ENCODE measurements at places on chromosomes 5 and 9. TPM values are rescaled to one million over a fixed set of nuclear protein-coding genes. Genes with fewer than 3 reads are reported as not detected.

The LCN1 gene
- total RNA-seq: not detected

The PCDHGB7 gene
- total RNA-seq: 0.06 TPM

The SLC6A3 gene
- total RNA-seq: 0.37 TPM

The HAVCR1 gene
- total RNA-seq: 32.1 TPM

The PCYOX1L gene
- total RNA-seq: 2.7 TPM

The PRUNE2 gene
- not detected for total RNA-seq

The WDR38 gene
- not detected for total RNA-seq

The OR1J2 gene
- not detected for total RNA-seq

The KIF24 gene
- 3.4 TPM for total RNA-seq

The STK32A gene
- total RNA-seq: 0.23 TPM

The CACNA1B gene
- 0.07 TPM for total RNA-seq

The DPP7 gene
- 52.8 TPM for total RNA-seq

The KCNT1 gene
- not detected for total RNA-seq

The FABP6 gene
- total RNA-seq: 1.1 TPM

The ANKRD20A1 gene
- 1.8 TPM for total RNA-seq

The FYB1 gene
- 9.7 TPM for total RNA-seq

The TAF11L3 gene
- total RNA-seq: not detected

The MYMK gene
- total RNA-seq: not detected

The SOHLH1 gene
- not detected for total RNA-seq

The GGTA1 gene
- not detected for total RNA-seq

The PPP3R2 gene
- not detected for total RNA-seq

The DMGDH gene
- total RNA-seq: not detected

The PAX5 gene
- not detected for total RNA-seq

The GRXCR2 gene
- total RNA-seq: not detected

The CSF2 gene
- total RNA-seq: 0.36 TPM

The ACTBL2 gene
- total RNA-seq: not detected

The TLX3 gene
- total RNA-seq: not detected
